ENCODE measurements at places on chromosomes 6 and 20.

GRCh38 chr20:7171911-7172310, 404.4 kb downstream of the BMP2 start:
- DNase-seq = no peak

DNA sequence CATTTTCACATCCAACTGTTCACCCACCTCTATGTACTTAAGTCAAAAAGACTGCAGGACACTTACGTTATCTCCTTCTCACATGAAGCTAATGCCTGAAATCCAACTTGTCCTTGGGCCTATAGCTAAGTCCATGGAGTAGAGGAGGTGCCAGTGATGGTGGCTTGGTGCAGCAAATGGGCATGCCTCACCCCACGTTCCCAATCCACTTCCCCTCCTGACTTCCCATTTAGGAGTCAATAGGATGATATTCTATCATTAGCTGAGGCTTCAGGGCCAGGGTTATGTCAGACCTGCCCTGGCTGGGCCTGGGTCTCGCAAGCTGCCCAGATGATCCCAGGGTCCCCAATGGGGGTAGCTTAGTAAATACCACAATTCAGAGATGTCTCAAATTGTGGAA, 410.4 kb downstream of the MAFB start:
- no peak for DNase-seq

GRCh38 chr6:151723152-151723551, 84.3 kb upstream of the ESR1 start:
- peak; percentile 45 for DNase-seq

DNA sequence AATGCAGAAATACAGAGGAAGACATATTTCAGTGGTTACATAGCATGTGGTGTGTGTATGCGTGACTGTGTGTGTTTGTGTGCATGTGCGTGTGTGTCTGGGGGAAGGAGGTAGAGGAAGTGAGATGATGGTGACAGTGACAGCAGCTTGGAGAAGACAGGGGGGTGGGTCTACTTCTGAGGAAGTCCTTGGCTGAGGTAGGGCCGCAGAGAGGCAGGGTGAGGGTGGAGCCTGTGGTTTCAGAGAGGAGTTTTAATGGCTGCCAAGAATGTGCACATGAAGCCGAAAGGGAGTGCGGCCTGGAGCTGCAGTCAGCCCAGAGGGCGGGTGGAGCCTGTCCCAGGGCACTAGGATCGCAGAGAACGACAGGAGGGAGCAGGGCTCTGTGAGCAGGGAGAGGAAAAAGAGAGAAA, 22.7 kb upstream of the RNF24 start:
- DNase-seq = peak; percentile 66

- no peak for DNase-seq
Measured at GRCh38 chr6:22343864-22344263, 47.0 kb upstream of the PRL start.

- peak; percentile 47 for DNase-seq
Measured at GRCh38 chr6:29792123-29793035, 35.2 kb upstream of the HLA-G start.

DNA sequence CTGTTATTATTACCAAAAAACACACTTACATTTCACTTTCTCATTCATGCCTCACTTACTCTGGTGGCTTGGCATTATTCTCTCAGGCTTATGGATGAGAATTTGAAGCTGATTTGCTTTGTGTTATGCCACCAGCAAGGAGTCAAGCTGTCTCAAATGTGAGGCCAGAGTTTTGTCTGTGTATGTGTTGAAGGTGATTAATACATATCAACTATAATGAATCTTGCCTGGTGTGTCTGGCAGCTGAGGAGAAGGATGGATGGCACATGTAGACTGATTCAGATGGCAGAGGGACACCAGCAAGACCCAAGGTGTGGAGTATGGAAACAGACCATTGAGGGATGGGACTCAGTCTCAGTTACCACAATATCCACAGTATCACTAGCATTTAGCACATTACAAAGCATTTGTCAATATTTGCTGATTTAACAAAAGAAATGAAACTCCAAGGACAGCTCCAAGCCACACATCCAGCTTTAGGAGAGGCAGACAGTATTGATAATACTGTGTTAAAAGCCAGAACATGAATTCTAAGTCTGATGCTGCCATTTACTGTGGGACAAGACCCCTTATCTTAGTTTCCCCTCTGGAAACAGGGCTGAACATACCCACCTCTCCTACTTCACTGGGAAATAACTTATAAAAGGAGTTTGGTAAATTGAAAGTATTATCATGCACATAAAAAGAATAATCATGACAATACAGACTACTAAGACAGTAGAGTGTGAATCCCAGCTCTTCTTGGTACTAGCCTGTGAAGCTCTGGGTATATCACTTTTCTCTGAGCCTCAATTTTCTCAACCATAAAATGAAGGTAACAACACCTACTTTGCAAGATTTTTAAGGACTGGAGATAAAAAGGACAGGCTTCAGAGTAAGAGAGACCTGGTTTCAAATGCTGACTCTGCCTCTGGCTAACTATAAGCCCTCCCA, 11.2 kb downstream of the BCL2L1 start:
- no peak for DNase-seq

- no peak for DNase-seq
Measured at GRCh38 chr20:53636540-53637097, 43.0 kb upstream of the ZNF217 start.

- DNase-seq = no peak
Measured at GRCh38 chr6:19408331-19408730, 428.8 kb upstream of the ID4 start.

DNA sequence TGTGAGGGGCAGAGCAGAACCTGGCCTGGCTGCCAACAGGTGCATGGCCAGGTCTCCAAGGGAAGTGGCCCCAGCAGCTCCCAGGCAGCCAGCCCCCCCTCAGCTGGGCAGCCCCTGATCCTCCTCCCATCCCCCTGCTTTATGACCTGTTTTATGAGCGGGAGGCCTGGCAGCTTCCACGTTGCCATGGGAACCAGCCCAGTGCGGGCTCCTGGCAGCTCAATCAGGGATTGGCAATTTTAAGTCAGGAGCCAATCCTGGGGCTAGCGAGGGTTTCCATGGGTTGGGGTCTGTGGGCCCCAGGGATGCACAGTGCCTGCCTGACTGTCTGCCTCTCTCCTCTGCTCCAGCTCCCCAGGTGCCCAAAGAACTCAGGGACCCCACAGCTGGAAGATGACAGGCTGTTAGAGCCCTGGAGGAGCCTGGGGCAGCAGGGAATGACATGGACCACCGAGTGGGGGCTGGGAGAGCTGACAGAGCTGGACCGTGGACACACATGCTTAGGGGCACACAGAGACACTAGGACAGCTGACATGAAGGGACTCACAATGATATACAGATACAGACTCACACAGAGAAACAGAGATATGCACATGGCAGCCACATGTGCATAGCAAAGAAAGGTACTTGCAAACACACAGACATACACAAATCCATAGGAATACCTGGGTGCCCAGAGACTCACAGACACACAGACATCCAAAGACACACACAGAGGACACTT, 56.5 kb upstream of the SIRPA start:
- DNase-seq = no peak

DNA sequence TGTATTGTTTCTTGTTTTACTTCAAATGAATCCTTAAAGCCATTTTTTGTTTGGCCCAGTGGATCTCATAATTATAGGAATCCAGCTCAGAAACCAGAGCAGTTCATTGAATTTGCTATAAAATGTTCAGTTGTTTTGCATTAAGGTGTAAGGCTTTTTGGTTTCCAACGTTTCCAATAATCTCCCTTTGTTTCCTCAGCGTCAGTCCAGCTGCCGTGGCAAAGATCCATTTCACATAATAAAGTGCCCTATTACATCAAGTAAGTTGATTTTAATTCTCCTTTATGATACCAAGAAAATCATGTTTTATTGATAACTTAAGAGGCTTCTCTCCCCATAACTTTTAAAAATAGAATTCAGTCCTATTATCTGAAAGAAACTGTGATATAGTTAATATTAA, 472.6 kb downstream of the UTRN start:
- no peak for DNase-seq

- DNase-seq = no peak
Measured at GRCh38 chr20:17316316-17317038, 89.6 kb downstream of the PCSK2 start.

GRCh38 chr6:163841733-163842132, 427.2 kb downstream of the QKI start:
- DNase-seq = no peak

- no peak for DNase-seq
Measured at GRCh38 chr6:137365707-137366437, 128.3 kb downstream of the OLIG3 start.

DNA sequence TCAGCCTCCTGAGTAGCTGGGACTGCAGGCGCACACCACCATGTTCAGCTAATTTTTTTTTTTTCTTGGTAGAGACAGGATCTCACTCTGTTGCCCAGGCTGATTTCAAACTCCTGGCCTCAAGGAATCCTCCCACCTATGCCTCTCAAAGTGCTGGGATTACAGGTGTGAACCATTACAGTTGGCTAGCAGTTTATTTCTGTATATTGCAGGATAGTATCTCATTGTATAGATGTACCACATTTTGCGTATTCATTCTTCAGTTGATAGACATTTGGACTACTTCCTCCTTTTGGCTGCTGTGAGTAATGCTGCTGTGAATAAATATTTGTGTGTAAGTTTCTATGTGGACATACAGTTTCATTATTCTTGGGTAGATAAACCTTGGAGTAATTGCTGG, 32.9 kb downstream of the ASXL1 start:
- DNase-seq = no peak

DNA sequence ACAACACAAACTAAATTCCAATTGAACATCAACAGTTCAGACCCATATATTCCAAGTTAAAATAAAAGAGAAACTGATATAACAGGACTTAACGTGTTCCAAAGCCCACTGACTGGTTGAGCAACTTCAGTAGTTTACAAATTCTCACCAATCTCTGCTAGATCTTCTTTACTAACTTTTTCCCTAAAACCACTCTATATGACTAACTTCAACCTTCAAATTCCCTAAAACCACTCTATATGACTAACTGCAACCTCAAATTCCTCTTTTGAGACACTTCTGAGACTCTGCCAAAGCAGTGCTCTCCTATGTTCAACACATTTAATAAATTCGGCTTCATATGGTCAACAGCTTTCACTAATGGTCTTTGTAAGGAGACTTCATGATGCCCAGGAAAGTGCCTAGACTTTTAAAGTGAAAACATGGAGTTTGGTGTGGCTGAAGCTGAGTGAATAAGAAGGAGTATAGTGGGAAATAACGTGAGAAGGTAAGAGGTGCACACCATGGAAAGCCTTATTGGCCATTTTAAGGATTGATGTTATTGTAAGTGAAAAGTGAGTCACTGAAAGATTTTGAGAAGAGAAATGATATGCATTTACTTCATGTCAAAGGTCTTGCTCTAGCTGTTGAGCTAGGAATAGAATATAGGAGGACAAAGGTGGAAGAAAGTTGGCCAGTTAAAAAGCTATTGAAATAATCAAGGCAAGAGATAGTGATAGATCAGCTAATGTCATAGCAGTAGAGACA, 134.0 kb upstream of the HCRTR2 start:
- DNase-seq = no peak

DNA sequence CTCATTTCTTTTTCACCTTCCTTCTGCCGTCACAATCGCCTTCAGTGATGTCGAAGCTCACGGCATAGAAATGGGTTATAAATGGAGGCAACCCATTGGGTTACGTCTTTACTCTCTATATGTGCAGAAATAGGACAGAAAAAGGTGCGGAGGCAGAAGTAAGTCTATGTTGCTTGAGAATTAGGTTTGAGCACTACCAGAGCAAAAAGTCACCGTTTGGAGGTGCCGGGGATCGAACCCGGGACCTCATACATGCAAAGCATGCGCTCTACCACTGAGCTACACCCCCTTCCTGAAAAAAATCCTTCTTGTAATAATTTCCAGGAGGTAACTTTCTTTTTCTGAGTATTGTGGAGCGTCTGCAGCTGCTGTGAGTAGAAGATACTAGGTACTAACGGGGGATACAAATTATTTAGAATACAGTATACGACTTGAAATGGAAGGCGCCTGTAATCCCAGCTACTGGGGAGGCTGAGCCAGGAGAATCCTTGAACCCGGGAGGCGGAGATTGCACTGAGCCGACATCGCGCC, 134.2 kb downstream of the TRIM27 start:
- no peak for DNase-seq

- no peak for DNase-seq
Measured at GRCh38 chr20:49267327-49267726, 10.5 kb downstream of the ZNFX1 start.

All from stimulated activated CD4-positive, alpha-beta T cell treated with anti-CD3 and anti-CD28 coated beads, Interleukin-12 subunit alpha, Interleukin-12 subunit beta, amount 100 ng/mL, for 48 hours (primary cell).